Psoas muscle (tissue), 8 donors: ENCODE measurements at places on chromosomes 12 and 14. TPM values are rescaled to one million over a fixed set of nuclear protein-coding genes. Genes with fewer than 3 reads are reported as not detected.

The LIN7A gene
- 0.67 TPM for total RNA-seq

The AQP6 gene
- total RNA-seq, result not detected

The E2F7 gene
- total RNA-seq, result not detected

The LUM gene
- 8.3 TPM for total RNA-seq

The KRT82 gene
- total RNA-seq, result not detected

The C1RL gene
- 15.0 TPM for total RNA-seq

The TNFRSF1A gene
- total RNA-seq, result 131 TPM

The RNASE1 gene
- 97.8 TPM for total RNA-seq

The CHST11 gene
- 1.2 TPM for total RNA-seq

The PTPN21 gene
- 27.3 TPM for total RNA-seq

The TBC1D30 gene
- 0.40 TPM for total RNA-seq

The ERP29 gene
- total RNA-seq, result 15.3 TPM

The CEBPE gene
- 0.17 TPM for total RNA-seq

DNA sequence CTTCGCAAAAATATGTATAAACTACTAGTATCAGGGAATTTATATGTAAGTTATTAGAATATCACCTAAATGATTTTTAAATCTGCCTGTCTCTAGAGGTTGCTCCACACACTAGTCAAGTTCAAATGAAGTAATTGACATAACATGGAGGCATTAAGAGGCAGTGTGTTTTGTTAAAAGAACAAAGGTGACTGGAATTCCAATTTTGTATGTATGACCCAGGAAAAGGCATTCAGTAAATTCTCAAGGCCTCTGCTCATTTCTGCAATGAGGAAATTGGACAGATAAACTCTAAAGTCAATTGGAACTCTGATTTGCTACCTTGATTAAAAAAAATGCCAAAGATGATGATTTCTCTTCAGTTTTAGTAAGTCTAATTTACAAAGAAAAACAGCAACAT lies 117.1 kb downstream of the NAV3 start:
- no peaks in the 10 kb centered on the region for H3K36me3 ChIP-seq
- H3K4me1 ChIP-seq, result no peaks in the 10 kb centered on the region
- no peak for DNase-seq
- no peaks in the 10 kb centered on the region for H3K27me3 ChIP-seq
- H3K27ac ChIP-seq, result no peak overlapping the region
- H3K4me3 ChIP-seq, result no peak overlapping the region

DNA sequence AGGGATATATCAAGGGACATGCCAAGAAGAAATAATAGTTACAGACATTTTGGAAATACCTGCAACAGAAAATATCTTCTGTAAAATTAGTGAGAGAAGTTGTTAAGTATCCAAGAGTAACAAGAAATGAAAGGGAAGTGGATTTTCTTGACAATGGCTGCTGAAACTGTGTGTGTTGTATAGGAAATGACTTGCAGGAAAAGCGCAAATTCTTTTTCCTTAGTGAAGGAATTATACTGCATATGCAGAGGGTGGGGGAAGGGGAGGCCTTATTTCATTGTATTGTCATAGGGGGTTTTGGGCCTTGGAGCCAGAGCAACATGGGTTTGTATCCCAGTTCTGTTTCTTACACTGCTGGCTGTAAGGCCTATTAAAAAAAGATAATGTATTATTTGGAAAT lies 84.4 kb upstream of the DDHD1 start:
- no peaks in the 10 kb centered on the region for H3K36me3 ChIP-seq
- no peak for DNase-seq
- no peaks in the 10 kb centered on the region for H3K4me1 ChIP-seq

GRCh38 chr12:16347391-16348298 lies at the start of gene MGST1:
Gene MGST1 (plus strand): TSS chr12:16347645. CDS start chr12:16354253, 6,608 bp downstream.
- peak within 1 kb of the TSS; percentile 55 for H3K4me3 ChIP-seq
- peak; percentile 80 for DNase-seq
- H3K27me3 ChIP-seq, result no peaks in the 10 kb centered on the region
- H3K27ac ChIP-seq, result peak within 1 kb of the TSS; percentile 16
- no peaks in the 10 kb centered on the region for H3K4me1 ChIP-seq
- H3K36me3 ChIP-seq, result no peaks in the 10 kb centered on the region

DNA sequence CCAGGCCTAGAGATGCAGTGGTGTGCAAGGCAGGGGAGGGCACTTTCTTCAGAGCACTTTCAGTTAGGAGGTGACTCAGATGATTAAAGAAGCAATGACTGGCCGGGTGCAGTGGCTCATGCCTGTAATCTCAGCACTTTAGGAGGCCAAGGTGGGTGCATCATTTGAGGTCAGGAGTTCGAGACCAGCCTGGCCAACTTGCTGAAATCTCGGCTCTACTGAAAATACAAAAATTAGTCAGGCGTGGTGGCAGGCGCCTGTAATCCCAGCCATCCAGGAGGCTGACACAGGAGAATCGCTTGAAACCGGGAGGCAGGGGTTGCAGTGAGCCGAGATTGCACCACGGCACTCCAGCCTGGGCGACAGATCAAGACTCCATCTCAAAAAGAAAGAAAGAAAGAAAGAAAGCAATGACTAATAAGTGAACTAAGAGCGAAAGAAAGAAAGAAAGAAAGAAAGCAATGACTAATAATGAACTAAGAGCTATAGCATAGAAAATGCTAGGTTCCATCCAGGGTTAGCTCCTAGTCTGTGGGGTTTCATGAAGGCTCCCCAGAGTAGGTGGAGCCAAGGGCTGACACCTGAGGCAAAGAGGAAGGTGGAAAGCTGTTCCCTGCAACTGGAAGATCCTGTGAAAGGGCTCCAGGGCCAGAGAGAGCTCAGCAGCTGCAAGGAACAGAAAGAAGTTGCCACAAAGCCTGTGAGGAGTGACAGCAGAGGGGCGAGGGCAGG lies 334.5 kb downstream of the CACNA1C start:
- no peaks in the 10 kb centered on the region for H3K36me3 ChIP-seq
- no peaks in the 10 kb centered on the region for H3K27me3 ChIP-seq
- H3K27ac ChIP-seq, result no peak overlapping the region
- H3K4me1 ChIP-seq, result no peaks in the 10 kb centered on the region
- DNase-seq, result no peak

DNA sequence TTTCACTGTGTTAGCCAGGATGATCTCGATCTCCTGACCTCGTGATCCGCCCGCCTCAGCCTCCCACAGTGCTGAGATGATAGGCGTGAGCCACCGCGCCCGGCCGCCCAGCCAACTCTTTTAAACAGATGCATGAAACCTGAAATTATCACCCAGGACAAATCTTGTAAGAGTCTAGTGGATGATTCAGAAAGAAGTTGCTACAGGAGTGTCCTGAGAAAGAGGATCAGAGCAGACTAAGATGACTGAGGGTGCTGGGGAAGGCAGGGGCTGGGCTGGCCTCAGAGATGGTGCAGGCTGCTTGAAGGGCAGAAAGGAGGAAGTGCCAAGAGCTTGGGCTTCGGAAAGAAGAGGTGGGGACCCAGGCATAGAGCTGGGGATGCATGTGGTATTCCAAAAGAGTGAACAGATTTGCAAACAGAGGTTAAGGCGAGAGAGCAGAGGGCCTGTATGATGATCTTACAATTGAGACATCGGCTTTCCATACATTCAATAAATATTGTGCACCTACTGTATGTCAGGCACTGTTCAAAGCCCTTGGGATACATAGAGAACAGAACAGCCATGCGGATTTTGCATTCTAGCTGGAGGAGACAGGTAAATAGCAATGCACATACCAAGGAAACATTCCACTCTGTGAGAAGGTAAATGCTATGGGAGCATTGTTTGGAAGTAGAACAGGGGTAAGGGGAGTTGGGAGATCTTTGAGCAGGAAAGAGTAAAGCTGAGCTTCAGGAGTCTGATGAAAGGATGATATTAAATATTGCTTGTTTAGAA lies 7.4 kb upstream of the CD9 start:
- H3K4me3 ChIP-seq, result no peak overlapping the region
- H3K27me3 ChIP-seq, result no peaks in the 10 kb centered on the region
- no peak for DNase-seq
- peaks cover 5% of the 10 kb centered on the region for H3K4me1 ChIP-seq

DNA sequence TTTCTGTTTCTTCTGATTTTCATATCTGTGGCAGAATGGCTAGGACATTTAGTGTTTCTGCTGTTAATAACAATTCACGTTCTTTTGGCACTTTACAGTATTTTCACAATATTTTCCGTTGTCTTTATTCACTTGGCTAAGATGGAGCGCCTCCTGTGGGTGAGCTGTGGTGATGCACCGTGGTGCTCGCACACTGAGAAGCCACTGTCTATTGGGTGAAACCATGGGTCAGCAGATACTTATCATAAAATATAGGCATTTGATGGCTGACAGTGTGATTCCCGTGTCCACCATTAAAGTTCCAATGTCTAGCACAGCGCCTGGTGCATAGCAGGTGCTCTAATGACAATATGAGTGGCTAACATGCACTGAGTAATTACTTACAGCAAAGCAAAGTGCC lies 141.8 kb downstream of the VRK1 start:
- no peak overlapping the region for H3K27ac ChIP-seq
- H3K4me1 ChIP-seq, result no peaks in the 10 kb centered on the region

- H3K4me1 ChIP-seq, result peaks cover 20% of the 10 kb centered on the region
- H3K27ac ChIP-seq, result no peak overlapping the region
- DNase-seq, result no peak
- H3K4me3 ChIP-seq, result no peak overlapping the region
- H3K36me3 ChIP-seq, result peaks cover 14% of the 10 kb centered on the region
These were observed 1.4 kb upstream of the KIF5A start for GRCh38 chr12:57548488-57548887.

- H3K27me3 ChIP-seq, result no peaks in the 10 kb centered on the region
- H3K4me3 ChIP-seq, result no peak overlapping the region
- no peaks in the 10 kb centered on the region for H3K36me3 ChIP-seq
- peak overlapping the region; percentile 11 for H3K27ac ChIP-seq
- DNase-seq, result no peak
These were observed 4.0 kb downstream of the PRKAG1 start for GRCh38 chr12:49014547-49014946.

- DNase-seq, result peak; percentile 85
- H3K36me3 ChIP-seq, result no peaks in the 10 kb centered on the region
These were observed 24.1 kb upstream of the BCDIN3D start for GRCh38 chr12:49866859-49867569.

GRCh38 chr14:103259801-103260628 lies 74.0 kb upstream of the EIF5 start:
- H3K27me3 ChIP-seq, result no peaks in the 10 kb centered on the region
- H3K4me1 ChIP-seq, result peaks cover 6% of the 10 kb centered on the region

DNA sequence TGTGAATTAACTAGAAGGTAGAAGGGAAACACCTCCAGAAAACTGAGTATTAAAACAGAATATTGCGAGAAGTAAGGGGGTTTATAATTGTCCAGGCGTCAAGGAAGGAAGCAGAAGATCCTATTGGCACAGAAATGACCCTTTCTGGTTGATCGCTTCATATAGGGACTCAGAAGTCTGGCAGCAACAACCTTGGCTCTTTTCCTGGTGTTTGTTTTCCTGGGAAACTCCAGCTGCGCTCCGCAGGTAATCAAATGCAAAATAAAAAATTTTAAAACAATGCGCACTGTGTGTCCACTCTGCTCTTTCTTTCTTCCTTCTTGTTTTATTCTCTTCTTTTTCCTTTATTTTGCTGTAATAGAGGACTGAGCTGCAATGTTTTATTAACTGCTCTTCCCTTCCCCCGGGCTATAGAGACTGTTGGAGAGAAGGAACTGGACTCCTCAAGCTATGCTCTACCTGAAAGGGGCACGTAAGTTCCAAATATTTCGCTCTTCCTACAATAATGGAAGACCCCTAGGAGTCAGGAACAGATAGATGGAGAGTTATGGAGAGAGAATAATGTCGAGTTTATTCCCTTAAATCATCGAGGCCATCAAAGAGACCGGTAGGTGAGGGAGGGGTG lies 737 bp downstream of the SPX start:
- H3K36me3 ChIP-seq, result no peaks in the 10 kb centered on the region
- H3K4me1 ChIP-seq, result peaks cover 20% of the 10 kb centered on the region
- H3K27ac ChIP-seq, result peak overlapping the region; percentile 78
- DNase-seq, result no peak

DNA sequence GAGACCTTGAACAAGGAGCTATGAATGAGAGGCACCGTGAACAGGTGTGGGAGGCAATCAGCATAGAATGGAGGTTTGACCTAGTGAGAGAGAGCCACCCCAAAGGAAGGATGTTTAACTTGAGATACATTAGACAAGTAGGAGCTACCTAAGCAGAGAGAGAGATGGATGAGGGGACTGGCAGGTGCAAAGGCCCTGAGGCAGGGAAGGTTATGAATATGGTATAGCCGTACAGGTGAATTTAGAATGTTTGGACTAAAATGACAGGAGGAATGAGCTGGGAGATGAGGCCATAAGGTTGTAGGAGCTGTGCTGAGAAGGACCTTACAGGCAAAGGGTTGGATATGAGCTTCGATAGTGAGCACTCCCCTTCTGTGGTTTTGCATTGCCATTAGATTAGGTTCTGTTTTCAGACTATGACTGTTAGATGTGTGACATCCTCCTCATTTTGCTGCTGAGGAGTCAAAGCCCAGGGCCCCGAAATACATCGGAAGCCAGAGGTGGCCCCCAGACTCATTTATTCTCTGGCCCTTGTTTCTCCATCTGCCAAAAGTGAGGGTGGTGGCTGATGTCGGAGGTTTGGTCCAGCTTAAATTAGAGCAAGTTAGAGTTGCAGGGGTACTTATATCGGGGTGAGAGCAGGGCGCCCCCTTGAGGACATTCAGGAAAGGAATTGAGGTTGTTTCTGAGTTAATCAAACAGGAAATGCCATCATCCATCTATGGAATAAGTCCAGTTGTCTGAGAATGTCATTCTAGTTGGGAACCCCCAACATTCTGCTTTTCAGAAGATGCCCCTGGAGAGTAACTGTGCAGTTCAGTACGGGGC lies 29.4 kb downstream of the SLC24A4 start:
- no peaks in the 10 kb centered on the region for H3K4me1 ChIP-seq
- H3K27me3 ChIP-seq, result no peaks in the 10 kb centered on the region
- no peak overlapping the region for H3K27ac ChIP-seq
- no peak for DNase-seq
- no peak overlapping the region for H3K4me3 ChIP-seq

- peaks cover 4% of the 10 kb centered on the region for H3K27me3 ChIP-seq
- H3K4me1 ChIP-seq, result peaks cover 6% of the 10 kb centered on the region
- H3K36me3 ChIP-seq, result no peaks in the 10 kb centered on the region
- no peak overlapping the region for H3K4me3 ChIP-seq
- no peak overlapping the region for H3K27ac ChIP-seq
These were observed 2.4 kb downstream of the CABP1 start for GRCh38 chr12:120642826-120643225.

DNA sequence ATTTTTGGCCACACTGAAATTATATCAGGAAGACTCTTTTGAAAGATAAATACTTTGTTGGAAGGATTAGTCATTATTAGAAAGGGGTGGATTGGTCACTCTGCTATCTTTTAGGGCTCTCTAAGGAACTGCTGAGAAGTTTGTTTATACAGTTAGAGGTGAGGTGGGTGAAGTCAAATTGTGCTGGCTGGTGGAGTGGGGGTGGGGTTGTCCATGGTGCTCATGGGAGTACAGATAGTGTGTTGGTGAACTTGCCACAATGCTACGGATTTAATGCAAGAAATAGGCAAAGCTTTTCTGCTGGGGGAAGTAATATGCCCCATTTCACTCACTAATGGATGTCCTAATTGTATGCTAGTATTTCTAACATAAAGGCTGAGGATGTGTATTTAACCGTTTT lies 35.8 kb downstream of the SUSD6 start:
- no peaks in the 10 kb centered on the region for H3K27me3 ChIP-seq
- H3K4me3 ChIP-seq, result no peak overlapping the region
- no peak for DNase-seq

GRCh38 chr12:66467932-66468331 lies 165.6 kb downstream of the HELB start:
- no peaks in the 10 kb centered on the region for H3K36me3 ChIP-seq
- no peaks in the 10 kb centered on the region for H3K4me1 ChIP-seq
- peaks cover 2% of the 10 kb centered on the region for H3K27me3 ChIP-seq
- no peak overlapping the region for H3K4me3 ChIP-seq
- H3K27ac ChIP-seq, result no peak overlapping the region
- no peak for DNase-seq

GRCh38 chr12:77830583-77831351 lies at the start of gene NAV3:
Gene NAV3 (plus strand): TSS chr12:77830894. CDS start chr12:77831462, 568 bp downstream.
- H3K36me3 ChIP-seq, result no peaks in the 10 kb centered on the region
- H3K27me3 ChIP-seq, result no peaks in the 10 kb centered on the region
- no peak for DNase-seq
- H3K4me1 ChIP-seq, result no peaks in the 10 kb centered on the region
- peak within 1 kb of the TSS; percentile 8 for H3K4me3 ChIP-seq
